ENCODE measurements at places on chromosomes 3 and 15.

DNA sequence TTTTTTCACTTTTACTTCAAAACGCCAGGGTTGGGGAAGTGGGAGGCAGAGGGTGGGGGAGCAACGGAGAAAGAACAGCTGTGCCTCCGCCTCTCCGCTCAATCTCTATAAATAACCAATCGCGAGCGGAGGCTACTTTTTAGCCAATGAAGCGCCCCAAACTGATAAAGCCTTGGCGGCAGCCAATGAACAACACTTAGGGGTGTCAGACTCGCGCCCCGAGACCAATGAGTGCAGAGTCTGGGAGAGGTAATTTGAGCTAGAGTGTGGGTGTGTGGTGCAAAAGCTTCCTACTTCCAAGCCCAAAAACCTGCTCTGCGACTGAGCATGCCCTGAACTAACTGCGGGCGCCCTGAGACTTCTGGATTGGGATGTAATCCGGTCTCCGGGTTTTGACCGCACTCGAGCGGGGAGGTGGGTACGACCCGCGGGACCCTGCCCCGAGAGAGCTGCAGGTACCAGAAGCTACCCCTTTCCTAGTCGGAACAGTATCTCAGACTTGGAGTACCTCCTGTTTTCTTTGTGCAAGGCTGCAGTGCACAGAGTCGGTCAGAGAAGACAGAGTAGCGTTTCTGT is 800 bp upstream of the RAP2B start:
- peak; percentile 84 for DNase-seq

DNA sequence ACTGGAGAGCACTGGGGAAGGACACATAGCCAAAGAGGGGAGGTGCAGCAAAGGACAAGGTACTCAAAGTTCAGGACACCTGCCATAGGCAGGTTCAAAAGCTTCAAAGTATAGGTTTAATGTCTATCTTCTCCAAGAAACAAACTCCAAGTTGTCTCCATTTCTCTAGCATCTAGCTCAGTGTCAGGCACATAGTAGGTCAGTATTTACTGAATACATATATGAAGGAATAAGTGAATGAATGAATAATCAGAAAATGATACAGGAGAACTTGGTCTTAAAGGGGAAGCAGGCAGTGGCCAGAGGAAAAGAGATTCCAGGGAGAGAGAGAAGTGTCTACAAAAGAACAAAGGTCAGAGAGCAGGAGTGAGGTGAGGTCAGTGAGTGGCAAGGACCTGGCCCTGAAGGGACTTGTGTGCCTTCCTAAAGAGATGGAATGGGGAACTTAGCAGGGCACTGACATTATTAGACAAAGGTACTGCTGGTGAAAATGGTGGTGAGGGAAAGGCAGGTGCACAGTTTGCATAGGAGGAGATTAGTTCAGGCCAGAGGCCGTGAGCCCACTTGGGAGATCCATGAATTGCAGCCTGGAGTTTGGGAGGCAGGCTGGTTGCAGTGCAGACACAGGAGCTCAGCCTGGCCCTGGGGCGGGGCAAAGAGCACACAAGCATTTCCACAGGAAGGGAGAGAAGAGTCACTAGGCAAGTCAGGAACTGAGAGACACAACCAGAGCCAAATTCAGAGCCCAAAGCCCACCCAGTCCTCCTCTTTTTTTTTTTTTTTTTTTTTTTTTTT is 21.4 kb downstream of the TBC1D2B start:
- DNase-seq: no peak

DNA sequence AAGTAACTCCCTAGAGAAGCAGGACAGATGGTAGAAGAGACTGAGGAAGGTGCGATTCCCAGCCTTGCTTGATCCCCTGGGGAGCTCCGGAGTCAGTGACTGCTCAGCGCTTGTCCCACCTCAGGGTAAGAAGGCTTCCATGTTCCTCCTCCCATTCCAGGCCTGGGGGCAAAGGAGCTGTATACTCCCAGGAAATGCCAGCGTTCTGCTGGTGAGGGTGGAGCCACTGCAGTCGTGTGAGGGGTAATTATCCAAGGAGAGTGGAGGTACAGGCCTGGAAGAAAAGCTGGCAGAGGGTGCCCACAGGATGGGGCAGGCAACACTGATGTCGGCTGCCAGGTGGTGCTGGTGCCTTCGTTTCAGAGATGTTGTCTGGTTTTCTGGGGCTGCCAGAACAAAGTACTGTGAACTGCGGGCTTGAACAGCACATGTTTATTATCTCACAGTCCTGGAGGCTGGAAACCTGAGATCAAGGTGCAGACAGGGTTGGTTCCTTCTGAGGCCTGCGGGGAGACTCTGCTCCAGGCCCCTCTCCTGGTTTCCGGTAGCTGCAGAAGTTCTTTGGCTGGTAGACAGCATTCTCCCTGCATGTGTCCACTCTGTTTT is 12.1 kb upstream of the APBA2 start:
- no peak for DNase-seq

- DNase-seq: no peak
Measured at GRCh38 chr3:52472239-52473000, 17.0 kb downstream of the NISCH start.

GRCh38 chr15:51195459-51195858 is 100.8 kb upstream of the TNFAIP8L3 start:
- no peak for DNase-seq

GRCh38 chr3:22994781-22995180 is 208.3 kb upstream of the UBE2E2 start:
- DNase-seq: no peak

GRCh38 chr15:48191574-48192225 is at the start of gene CTXN2:
TSS of gene CTXN2 (plus strand) at chr15:48191665. CDS start at chr15:48201301, 9,636 bp downstream.
- no peak for DNase-seq

DNA sequence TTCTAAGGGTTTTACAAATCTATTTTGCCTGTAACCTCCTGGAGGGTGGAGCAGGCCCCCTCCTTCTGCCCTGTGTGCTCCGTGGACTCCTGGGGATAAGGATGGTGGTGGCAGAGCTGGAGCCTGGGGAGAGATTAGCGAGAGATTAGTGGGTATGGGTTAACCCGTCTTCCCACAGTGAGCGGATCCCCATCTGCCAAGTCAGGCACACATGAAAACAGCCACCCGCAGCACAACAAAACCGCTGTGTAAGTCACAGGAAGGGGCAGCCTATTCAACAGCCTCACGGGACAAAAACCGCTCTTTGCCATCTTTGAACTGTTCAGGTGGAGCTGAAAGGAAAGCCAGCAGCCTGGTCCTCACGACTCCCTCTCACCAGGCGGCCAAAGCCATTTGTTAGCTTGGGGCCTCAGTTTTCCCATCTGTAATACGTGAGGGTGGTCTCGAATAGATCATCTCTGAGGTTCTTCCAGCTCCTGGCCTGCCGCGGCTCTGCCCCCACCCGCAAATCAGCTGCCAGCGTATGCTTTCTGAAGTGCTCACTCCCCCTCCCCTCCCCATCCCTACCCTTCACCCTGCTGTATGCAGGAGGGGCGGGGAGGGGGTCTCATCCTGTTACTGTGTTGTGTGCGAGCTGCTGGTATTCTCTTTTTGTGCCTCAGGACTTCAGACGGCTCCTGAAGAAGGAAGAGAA is 43.6 kb downstream of the PDIA5 start:
- DNase-seq: no peak
